ENCODE measurements at places on chromosomes 3 and 15.

GRCh38 chr3:28301688-28302087 lies 46.8 kb upstream of the ZCWPW2 start:
- DNase-seq = no peak

GRCh38 chr3:10328460-10329071 lies 7.7 kb upstream of the SEC13 start:
- no peak for DNase-seq

- DNase-seq = no peak
Observed at GRCh38 chr15:82172506-82172905, 90.0 kb downstream of the EFL1 start.

- no peak for DNase-seq
Observed at GRCh38 chr15:96494505-96494904, 164.0 kb downstream of the NR2F2 start.

- no peak for DNase-seq
Observed at GRCh38 chr15:48433226-48433886, 102.1 kb downstream of the DUT start.

- DNase-seq = no peak
Observed at GRCh38 chr3:155321418-155321817, 27.9 kb upstream of the STRIT1 start.

- no peak for DNase-seq
Observed at GRCh38 chr3:28268989-28269388, 27.6 kb downstream of the CMC1 start.

- DNase-seq = no peak
Observed at GRCh38 chr3:114674036-114674435, 380.2 kb downstream of the TIGIT start.

All from CD4-positive, alpha-beta T cell treated with Interleukin-6 at 100 ng/mL for 8 hours (primary cell).